ENCODE measurements at places on chromosomes 16 and 17. TPM values are rescaled to one million over a fixed set of nuclear protein-coding genes. Genes with fewer than 3 reads are reported as not detected.

- H3K4me1 ChIP-seq = peaks cover 59% of the 10 kb centered on the region
- peaks cover 37% of the 10 kb centered on the region for H3K27me3 ChIP-seq
- peak overlapping the region; percentile 96 for H3K27ac ChIP-seq
Measured at GRCh38 chr16:75246504-75247205, 4.8 kb downstream of the BCAR1 start.

- DNase-seq = no peak
- peaks cover 9% of the 10 kb centered on the region for H3K36me3 ChIP-seq
- peaks cover 9% of the 10 kb centered on the region for H3K4me1 ChIP-seq
- no peak overlapping the region for H3K27ac ChIP-seq
Measured at GRCh38 chr17:76630151-76630550, 13.4 kb downstream of the ST6GALNAC1 start.

DNA sequence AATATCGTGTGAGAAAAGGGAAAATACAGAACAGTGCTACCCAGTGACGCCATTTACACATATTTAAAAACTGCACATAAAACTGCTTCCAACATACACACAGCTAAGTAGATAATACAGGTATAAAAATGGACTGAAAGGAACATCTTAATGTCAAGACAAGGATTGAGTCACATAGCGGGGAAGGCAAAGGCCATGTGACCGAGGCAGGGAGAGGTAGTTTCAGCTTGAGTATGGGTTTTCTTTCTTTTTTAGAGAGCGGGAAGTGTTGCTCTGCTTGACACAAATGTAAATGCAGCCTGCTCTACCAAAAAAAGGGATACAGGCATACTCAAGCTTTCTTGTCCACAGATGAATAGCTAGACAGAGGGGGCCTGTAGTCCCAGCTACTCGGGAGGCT is 46.5 kb downstream of the SDR42E1 start:
- H3K4me3 ChIP-seq = no peak overlapping the region
- no peaks in the 10 kb centered on the region for H3K27me3 ChIP-seq
- no peak overlapping the region for H3K27ac ChIP-seq
- peaks cover 4% of the 10 kb centered on the region for H3K36me3 ChIP-seq
- no peaks in the 10 kb centered on the region for H3K4me1 ChIP-seq
- no peak for DNase-seq

GRCh38 chr16:57791893-57792461 is 10.3 kb downstream of the KIFC3 start:
- peaks cover 8% of the 10 kb centered on the region for H3K27me3 ChIP-seq
- H3K4me3 ChIP-seq = no peak overlapping the region
- DNase-seq = no peak

DNA sequence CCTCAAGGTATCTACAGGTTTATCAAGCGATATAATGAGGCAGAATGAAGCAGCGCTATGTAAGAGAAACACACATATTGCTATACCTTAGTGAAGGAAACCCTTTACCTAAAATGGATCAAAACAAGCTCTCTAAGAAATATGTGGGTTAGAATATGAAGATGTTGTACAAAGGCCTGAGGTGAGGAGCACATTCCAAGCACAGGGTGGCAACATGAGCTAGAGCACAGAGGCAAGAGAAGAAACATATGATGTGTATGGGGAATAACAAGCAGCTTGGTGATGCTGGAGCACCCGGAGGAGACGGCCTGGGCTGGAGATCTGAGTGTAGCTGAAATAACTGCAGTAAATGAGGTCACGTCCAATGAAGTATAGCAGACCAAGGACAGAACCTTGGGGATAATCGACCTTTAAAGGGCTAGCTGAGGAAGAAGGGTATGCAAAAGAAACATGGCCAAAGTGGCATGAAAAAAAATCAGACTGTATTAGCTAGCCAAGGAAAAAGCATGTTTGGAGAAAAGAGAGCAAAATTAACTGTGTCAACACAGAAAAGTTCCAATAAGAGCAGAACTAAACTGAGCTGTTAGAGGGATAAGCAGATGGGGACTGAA is 44.0 kb downstream of the MARVELD3 start:
- peaks cover 5% of the 10 kb centered on the region for H3K36me3 ChIP-seq
- H3K27ac ChIP-seq = no peak overlapping the region
- peaks cover 2% of the 10 kb centered on the region for H3K27me3 ChIP-seq
- H3K4me1 ChIP-seq = no peaks in the 10 kb centered on the region
- no peak for DNase-seq

The RAB26 gene
- total RNA-seq = 1.9 TPM

The MPHOSPH6 gene
- 18.5 TPM for total RNA-seq

The C1QTNF8 gene
- total RNA-seq = not detected

The SOX8 gene
- total RNA-seq = 4.3 TPM

- no peak overlapping the region for H3K4me3 ChIP-seq
- H3K27ac ChIP-seq = no peak overlapping the region
- no peak for DNase-seq
- no peaks in the 10 kb centered on the region for H3K27me3 ChIP-seq
- H3K4me1 ChIP-seq = no peaks in the 10 kb centered on the region
Measured at GRCh38 chr16:85856079-85856478, 42.9 kb upstream of the IRF8 start.

- no peak overlapping the region for H3K4me3 ChIP-seq
- no peaks in the 10 kb centered on the region for H3K27me3 ChIP-seq
- no peak overlapping the region for H3K27ac ChIP-seq
Measured at GRCh38 chr16:12573300-12573699, 230.4 kb downstream of the CPPED1 start.

DNA sequence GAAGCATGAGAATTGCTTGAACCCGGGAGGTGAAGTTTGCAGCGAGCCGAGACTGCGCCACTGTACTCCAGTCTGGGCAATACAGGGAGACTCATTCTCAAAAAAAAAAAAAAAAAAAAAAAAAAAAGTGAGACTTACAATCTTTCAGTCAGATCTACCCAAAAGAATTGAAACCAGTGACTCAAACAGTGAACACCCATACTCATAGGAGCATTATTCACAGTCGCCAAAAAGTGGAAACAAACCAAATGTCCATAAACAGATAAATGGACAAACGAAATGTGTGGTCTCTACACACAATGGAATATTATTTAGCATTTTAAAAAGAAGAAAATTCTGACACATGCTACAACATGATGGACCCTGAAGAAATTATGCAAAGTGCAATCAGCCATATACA is 9.1 kb upstream of the SCNN1B start:
- no peak overlapping the region for H3K27ac ChIP-seq
- H3K27me3 ChIP-seq = peaks cover 2% of the 10 kb centered on the region
- no peaks in the 10 kb centered on the region for H3K4me1 ChIP-seq
- no peak for DNase-seq
- H3K4me3 ChIP-seq = no peak overlapping the region
- no peaks in the 10 kb centered on the region for H3K36me3 ChIP-seq

The GPR179 gene
- 0.97 TPM for total RNA-seq

DNA sequence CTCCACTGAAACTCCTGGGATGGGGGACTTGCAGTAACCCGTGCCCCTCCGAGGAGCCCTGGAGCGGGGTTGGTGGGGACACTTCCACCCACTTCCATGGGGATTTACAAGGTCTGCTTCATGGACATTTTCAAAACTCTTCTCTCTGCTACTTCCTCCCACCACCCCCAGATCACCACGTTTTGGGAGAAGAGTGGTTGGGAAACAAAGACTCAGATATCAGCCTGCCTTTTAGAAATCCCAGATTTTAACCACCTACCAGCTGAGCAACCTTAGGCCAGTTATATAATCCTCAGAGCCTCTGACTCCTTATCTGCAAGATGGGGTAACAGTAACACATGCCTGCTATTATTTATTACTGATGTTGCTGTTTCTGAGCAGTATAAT is 184.8 kb downstream of the CCDC182 start:
- no peak for DNase-seq
- peaks cover 10% of the 10 kb centered on the region for H3K27me3 ChIP-seq
- H3K27ac ChIP-seq = no peak overlapping the region

The KCNJ2 gene
- 29.4 TPM for total RNA-seq

DNA sequence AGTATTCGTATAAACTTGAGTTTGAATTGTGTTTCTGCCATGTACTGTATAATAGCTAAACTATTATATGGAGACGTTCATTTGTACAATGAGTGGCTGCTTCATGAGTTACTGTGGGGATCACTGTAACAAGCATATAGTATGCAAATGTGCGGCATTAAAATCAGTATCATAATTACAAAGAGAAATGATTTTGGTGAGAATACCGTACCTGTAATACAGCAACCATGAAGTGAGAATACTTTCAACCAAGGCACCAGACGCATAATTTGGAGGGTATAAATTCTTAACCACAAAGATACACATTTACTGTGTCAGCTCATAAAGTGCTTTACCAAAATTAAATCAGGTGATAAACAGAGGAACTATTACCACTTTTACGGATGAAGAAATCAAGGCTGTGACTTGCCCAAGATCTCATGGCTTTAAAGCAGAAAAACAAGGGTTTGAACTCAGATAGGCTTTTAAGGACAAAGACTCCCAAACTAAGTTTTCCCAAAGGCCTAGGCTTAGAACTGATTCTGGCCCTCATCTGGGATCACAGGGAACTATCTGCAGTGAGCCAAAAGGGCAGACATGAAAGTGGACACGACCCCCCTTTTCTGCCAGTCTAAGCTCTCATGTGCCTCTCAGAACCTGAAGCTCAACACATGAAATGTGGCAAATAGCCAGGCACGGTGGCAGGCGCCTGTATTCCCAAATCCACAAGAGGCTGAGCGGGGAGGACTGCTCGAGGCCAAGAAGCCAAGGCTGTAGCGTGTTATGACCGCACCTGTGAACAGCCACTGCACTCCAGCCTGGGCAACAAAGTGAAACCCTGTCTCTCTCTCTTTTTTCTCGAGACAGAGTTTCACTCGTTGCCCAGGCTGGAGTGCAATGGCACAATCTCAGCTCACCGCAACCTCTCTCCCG is 6.4 kb downstream of the RPS15A start:
- H3K36me3 ChIP-seq = peaks cover 40% of the 10 kb centered on the region
- H3K27me3 ChIP-seq = no peaks in the 10 kb centered on the region
- peaks cover 25% of the 10 kb centered on the region for H3K4me1 ChIP-seq
- no peak overlapping the region for H3K27ac ChIP-seq
- no peak overlapping the region for H3K4me3 ChIP-seq

GRCh38 chr16:58037365-58038057 is 12.0 kb downstream of the MMP15 start:
- H3K27me3 ChIP-seq = peaks cover 9% of the 10 kb centered on the region
- H3K27ac ChIP-seq = no peak overlapping the region
- H3K4me1 ChIP-seq = peaks cover 5% of the 10 kb centered on the region
- peaks cover 28% of the 10 kb centered on the region for H3K36me3 ChIP-seq
- no peak overlapping the region for H3K4me3 ChIP-seq
- no peak for DNase-seq
